Muscle of back (tissue), 13 donors: ENCODE measurements at places on chromosomes 4 and X.
A peak's percentile ranks its signal among the peaks of the same experiment; 100 is the strongest.

DNA sequence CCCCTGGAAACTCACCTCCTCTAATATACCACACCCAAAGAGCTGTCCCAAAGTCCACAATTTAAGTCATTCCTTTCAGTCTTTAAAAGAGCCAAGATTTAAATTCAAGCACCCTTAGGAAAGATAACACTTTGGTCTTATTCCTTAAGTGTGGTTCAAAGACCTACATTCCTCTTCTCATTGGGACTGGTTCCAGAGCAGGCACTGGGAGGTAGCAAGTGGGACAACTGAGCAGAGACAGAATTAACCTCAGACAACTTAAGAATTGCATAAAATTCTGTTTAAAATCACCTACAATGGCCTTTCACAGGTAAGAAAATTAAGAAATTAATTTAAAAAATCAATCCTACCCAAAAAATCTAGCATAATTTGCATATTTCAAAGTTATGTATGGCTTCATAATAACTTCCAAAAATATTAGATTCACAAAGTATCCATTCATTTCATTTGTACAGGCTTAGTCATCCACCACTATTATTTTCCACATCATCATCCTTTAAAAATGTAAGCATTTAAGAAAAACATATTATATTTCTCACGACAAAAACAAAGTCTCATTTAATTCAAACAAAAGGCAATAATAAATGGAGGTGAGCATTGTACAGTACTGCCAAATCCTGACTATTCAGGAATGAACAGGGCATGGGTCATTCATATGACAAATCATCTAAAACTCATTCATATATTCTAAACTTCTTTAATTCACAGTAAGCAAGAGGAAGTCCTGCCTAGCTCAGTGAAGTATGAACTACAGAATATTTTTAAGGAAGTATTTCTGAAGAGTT is 13.6 kb downstream of the PRSS12 start:
- no peak for DNase-seq

DNA sequence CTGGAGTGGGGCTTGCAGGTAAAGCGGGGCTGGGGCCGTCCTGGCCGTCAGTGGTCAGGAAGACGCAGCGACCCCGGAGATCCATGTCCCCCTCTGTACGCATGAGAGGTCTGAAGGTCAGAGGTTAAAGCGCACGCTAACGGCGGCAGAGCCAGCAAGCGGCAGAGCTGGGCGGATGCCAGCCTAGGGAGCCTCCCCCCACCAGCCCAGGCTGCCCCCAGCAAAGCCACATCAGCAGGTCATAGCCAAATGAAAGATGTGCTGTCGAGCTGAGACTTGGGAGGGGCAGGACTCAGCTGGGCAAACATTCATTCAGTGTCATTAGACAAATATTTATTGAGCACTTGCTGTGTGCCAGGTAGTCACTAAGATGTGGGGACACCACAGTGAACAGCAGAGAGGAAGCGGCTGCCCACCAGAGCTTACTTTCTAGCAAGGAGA is 593 bp upstream of the JAKMIP1 start:
- no peak for DNase-seq

- DNase-seq, result peak; percentile 39
These were observed 20.0 kb upstream of the CAMK2D start for GRCh38 chr4:113781439-113782040.

GRCh38 chr4:7101692-7102515 is 34.0 kb upstream of the GRPEL1 start:
- DNase-seq, result peak; percentile 43

DNA sequence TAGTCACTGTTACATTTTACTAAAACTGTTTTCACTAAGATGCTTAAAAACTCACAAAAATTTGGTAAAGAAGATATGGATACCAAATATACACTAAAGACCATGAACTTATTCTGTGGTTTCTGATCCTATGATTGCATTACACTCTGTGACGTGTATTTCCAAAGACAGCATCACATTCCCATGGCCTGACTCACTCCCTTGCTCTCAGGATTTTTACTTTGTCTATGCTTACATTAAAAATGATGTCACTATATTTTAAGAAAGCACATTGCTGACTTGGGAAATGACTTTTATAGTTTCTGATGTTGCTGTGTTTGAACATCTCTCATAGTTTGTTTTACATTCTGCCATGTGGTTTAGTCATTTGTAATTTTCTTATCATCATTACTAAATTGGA is 327.9 kb upstream of the MAGEB18 start:
- peak; percentile 15 for DNase-seq

GRCh38 chrX:135295944-135296305 is 13.4 kb upstream of the ETDC start:
- no peak for DNase-seq

DNA sequence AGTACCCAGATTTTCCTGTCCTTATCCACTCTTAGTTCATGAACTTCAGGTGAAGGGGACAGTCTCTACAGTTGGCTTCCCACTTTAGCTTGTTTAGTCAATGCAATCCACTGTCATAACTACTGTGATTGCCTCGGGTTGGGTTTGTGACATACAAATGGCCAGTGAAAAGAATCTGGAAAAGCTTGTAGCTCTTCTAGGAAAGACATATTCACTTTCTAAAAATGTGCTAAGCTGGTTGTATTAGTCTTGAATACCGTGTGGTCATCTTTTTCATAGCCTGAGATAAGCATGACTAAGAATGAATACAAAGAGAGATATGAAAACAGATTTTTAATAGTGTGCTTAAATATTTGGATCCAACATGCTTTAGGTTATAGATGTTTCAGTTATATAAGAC is 1443.5 kb upstream of the IGFBP7 start:
- DNase-seq, result no peak

- DNase-seq, result no peak
These were observed 48.2 kb downstream of the EVC2 start for GRCh38 chr4:5660185-5660584.
